ENCODE measurements at places on chromosomes 2 and 18.
A peak's percentile ranks its signal among the peaks of the same experiment; 100 is the strongest.

- DNase-seq: no peak
Measured at GRCh38 chr18:7896805-7897518, 329.8 kb downstream of the PTPRM start.

- peak; percentile 66 for DNase-seq
Measured at GRCh38 chr2:207227062-207227748, 61.5 kb upstream of the KLF7 start.

DNA sequence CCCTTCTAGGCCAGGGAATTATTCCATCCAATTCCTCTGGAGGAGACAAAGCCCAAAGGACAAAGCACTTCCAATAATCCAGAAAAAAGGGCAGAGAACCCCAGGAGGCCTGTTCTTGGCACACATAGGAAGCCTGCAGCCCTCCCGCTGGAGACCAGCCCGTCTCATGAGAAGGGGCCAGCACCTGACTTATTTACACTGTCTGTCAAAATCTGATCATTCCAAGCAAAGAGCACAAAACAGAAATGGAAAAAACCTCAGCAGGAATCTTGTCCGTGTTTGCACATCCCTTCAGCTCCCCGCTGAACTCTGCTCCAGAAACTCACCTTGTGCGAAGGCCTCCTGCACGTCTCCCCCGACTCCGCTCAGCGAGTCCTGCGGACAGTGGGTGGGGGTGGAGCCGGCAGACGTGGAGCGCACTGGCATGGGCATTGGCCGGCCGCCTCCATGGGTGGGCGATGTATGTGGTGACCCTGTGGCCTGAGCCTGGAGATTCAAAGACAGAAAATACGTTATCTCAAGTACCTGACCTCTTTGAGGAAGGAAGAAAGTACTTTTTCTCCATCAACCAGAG, 46.2 kb upstream of the DNMT3A start:
- no peak for DNase-seq

GRCh38 chr2:207254591-207255464, 89.1 kb upstream of the KLF7 start:
- DNase-seq: no peak

GRCh38 chr2:46273225-46273863, 23.9 kb upstream of the EPAS1 start:
- no peak for DNase-seq

DNA sequence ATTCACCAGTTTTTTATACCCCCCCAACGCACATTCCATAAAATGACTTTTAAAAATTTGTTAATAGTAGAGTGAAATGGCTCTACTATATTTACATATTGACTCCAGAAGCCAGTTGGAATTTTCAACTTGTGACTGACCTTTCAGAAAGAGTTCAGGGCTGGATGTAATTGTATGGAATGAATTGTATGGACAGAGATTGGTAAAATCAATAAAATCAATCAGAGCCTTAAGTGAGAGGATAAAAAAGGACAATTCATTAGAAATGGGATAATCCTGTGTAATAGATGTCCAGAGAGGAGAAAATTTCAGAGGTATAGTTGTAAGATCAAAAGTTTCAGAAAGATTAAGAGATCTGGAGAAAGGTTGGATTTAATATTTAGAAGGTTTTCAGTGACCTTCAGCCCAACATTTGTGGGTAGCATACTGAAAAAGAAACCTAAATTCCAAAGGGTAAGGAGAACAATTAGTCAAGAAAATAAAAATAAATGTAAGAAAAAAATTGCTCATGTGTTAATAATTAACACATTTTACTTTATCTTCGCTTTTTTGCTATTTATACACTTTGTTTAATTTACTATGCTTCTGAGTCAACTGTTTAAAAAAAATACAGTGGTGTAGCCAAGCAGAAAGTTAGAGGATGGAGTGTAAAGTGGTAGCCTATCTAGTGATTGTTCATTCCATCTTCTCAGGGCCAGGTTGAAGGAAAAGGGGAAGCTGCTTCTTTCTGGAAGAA, 385.4 kb upstream of the TMEFF2 start:
- no peak for DNase-seq

- no peak for DNase-seq
Measured at GRCh38 chr2:60331115-60331809, 222.2 kb downstream of the BCL11A start.

GRCh38 chr2:50732796-50733195, 299.1 kb downstream of the NRXN1 start:
- DNase-seq: no peak
